ENCODE measurements at places on chromosomes 12 and 14.
A peak's percentile ranks its signal among the peaks of the same experiment; 100 is the strongest.

- peak; percentile 61 for DNase-seq
Observed at GRCh38 chr12:53097564-53098353, at the start of gene IGFBP6. Gene IGFBP6, plus strand, starts transcription at chr12:53097667. Its CDS starts 51 bp downstream, at chr12:53097718.

- DNase-seq, result no peak
Observed at GRCh38 chr12:66668311-66668710, 10.6 kb downstream of the GRIP1 start.

- no peak for DNase-seq
Observed at GRCh38 chr12:24945845-24946244, 3.1 kb downstream of the BCAT1 start.

- DNase-seq, result no peak
Observed at GRCh38 chr12:98893126-98893674, 248.1 kb downstream of the APAF1 start.

DNA sequence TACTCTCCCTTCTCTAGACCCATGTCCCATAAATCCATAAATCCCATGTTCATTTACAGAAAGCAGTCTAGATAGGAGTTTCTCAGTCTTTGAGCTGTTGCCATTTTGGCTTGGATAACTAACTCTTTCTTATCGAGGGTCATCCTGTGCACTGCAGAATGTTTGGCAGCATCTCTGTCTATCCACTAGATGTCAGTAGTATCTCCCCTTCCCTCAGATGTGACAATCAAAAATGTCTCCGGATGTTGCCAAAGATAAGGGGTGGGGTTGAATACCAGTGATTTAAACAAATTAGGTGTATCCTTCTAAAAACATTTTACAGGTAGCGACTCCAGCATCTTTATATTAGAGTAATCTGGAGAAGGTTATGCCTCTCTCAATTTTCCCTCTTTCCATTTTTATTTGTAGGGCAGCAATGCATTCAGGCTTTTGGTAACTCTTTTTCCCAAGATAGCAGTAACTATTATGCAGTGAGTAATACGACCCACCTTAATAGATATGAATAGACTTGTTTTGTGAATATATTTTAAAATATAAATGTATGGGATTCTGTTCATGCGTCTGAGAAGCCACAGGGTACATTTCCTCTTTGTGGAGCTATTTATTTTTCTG, 100.7 kb downstream of the LRRK2 start:
- DNase-seq, result no peak

- peak; percentile 9 for DNase-seq
Observed at GRCh38 chr12:95216711-95217376, 423 bp downstream of the FGD6 start.

DNA sequence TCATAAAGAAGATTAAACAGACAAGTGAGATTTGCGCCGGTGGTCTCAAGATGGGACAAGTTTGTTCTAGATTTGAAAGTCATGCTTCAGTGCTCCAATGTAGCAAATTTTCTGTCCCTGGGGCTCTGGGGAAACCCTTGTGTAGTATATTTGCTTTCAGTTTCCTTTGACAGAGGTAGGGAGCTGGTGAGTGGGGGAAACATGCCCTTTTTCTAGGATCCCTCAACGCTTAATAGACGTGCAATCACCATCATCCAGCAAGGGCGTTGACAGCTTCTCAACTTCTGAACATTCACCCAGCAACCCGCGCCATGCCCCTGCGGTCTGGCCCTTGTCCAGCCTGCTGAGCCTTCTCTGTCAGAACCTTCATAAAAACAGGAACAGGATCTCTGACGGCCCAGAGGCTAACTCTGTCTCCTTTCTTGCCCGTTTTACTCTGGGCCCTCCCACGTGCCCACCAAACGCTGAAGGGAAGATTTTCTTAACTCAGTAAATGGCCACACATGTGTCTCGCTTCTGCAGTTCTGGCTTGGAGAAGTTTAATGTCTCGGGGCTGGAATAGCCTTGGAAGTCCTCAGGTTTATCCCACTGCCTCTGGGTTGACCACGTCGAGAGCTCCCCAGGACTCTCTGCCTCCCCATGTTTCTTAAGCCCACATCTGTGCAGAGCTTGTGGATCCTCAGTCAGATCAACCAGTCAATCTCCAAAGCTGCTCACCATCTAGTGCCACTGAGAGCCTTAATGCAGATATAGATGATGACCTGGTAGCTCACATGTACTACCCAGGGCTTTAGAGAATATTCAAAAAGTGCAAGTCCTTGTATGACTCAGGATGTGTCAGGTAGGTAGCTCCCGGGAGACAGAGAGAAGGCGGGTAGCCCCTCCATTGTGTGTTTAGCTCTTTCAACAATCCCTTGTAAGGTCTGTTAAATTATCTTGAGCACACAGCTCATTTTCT, 58.1 kb upstream of the CCND2 start:
- DNase-seq, result peak; percentile 19

- peak; percentile 38 for DNase-seq
Observed at GRCh38 chr14:74579447-74580274, 32.4 kb downstream of the LTBP2 start.

DNA sequence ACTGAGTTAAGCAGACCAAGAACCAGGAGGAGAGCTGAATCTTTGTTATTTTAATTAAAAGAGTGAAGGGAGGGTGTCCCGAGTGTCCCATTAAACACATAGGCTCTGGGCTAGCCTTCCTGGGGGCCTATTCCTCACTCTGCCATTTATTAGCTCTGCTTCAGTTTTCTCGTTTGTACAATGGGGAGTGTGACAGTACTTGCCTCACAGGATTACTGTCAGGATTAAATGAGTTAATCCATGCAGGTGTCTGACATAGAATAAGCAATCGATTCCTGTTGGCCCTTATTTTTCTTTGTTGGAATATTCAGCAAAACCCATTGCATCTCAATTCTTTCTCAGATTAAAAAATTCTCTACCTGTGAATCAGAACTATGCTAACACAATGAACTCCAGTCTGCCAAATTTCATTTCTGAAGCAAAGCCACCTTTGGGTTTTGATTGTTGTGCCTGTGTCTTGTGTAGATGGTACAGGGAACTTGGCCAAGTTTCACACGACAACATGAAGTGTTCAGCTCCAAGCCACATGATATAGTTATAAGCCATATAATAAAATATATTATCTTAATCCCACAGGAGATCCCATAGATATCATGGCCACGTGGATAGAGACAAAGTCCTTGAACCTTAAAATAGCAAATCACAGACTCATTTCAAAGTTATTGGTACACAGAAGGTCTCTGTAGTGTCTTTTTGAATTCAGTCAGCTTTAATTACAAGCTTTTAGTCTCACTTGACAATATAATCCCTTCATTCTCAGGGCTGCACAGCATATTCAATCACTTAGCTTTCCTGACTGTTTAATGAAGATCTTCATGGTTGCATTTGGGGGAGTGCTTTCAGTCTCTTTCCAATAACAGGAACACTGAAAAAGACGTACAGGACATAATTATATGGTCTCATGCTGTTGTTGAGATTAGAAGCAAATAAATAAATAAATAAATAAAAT, 34.4 kb upstream of the CRY1 start:
- no peak for DNase-seq

GRCh38 chr12:120167529-120168095, 26.9 kb downstream of the GCN1 start:
- no peak for DNase-seq

- no peak for DNase-seq
Observed at GRCh38 chr12:54265364-54265812, 14.5 kb downstream of the CBX5 start.

- DNase-seq, result no peak
Observed at GRCh38 chr12:95116773-95117172, 43.4 kb upstream of the NR2C1 start.

DNA sequence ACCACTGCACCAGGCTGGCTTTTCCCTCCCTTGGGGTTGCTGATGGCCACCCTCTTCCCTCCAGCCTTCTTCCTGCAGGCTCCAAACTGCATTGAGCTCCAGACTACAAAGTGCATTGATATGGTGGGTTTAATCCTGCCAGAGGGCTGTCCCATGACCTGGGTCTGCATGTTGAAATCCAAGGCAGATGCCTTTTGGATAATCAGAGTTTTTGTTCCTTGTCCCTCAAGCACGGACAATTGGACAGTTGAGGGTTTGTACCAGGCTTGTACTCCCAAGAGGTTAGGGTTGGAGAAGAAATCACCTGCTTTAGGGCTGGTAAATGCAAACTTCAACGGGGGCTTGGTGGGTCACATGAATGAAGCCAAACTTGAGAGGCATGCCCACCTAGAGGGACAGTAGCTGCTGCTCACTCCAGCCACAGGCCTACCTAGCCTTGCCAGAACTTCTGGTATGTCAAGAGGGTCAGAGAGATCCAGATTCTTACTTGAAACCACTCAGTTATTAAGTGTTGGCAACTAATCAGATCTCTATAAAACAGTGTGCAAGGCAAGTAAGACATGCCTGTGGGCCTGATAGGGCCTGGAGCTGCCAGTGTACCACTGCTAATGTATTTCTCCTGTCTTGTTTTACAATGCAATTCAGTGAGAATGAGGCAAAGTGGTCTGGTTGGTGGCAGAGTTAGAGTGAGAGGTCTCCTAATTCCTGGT, 21.7 kb upstream of the KRT83 start:
- DNase-seq, result no peak

DNA sequence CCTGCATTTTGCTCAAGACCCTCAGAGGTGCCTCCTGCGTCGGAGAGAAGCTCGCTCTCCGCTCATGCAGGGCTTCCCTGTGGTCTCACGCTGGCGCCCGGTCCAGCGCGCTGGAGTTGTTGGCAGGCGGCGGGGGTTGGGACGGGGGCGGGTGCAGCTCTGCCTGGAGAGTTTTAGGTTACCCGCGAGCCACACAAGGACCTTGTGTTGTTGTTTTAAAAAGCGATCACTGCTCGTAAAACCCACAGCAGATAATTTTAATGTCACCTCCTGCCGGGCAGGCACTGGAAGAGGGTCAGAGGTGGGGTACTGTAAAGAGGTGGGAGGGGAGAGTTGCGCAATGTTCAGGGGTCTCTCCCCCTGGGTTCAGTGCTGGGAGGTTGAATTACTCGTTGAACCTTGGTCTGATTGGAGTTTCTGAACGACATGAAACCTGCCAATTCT, 850 bp downstream of the SMOC1 start:
- DNase-seq, result no peak

DNA sequence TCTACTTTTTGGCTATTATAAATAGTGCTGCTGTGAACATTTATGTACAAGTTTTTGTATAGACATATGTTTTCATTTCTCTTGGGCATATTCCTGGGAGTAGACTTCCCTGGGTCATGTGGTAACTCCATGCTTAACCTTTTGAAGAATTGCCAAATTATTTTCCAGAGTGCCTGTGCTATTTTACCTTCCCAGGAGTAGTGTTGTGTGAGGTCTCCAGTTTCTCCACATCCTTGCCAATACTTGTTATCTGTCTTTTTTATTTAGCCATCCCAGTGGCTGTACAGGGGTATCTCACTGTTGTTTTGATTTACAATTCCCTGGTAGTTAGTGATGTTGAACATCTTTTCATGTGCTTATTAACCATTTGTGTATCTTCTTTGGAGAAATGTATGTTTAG, 18.9 kb downstream of the UBE3B start:
- DNase-seq, result no peak

DNA sequence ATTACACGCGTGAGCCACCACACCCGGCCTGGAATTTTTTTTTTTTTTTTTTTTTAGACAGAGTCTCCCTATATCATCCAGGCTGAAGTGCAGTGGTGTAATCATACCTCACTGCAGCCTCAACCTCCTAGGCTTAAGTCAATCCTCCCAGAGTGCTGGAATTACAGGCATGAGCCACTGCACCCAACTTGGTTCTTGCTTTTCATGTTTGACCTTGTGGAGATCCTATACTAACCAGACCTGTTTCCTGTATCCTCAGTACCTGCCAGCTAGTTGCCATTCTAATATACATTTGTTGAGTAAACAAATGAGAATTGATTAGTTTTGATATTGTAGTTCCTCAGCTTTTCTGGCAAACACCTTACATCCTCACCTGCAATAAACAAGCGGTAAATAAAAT, 3.2 kb upstream of the VSIG10 start:
- no peak for DNase-seq

GRCh38 chr14:51880835-51881580, 20.6 kb downstream of the GNG2 start:
- DNase-seq, result no peak

DNA sequence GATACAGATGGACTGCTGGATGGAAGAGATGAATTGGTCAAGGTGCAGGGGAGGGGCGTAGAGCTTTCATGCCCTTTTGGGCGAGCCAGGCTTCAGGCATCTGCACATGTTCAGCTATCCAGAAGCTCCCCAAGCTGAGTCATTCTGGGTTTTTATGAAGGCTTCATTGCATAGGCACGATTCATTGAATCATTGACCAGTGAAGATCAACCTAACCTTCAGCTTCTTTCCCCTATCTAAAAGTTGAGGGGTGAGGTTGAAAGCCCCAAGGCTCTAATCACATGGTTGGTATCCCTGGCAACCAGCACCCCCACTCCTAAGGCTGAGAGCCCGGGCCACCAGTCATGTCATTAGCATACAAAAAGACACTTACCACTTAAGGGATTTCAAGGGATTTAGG, 36.3 kb downstream of the RPS29 start:
- DNase-seq, result no peak

DNA sequence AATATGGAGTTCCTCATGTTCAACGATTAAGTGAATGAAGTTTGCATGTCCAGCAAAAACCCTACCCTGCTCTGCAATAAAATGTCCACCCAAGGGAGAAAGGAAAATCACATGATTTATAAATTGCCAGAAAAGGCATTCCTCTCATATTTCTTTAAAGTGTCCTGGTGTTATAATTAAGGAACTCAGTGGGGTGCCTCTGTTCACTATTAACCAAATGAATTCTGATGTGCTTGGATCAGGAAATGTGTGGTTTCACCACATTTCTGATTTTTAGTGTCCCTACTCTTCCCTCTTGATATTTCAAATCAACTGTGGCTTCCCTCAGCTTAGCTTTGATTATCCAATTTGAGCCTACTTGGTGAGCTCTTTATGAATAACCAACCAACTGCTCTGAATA, 208.1 kb downstream of the PHLDA1 start:
- DNase-seq, result no peak

- DNase-seq, result no peak
Observed at GRCh38 chr14:53824061-53824460, 132.6 kb downstream of the BMP4 start.

GRCh38 chr14:93732524-93732923, 55.8 kb downstream of the PRIMA1 start:
- DNase-seq, result no peak

- no peak for DNase-seq
Observed at GRCh38 chr12:102564026-102564425, 83.7 kb upstream of the IGF1 start.

GRCh38 chr12:88918161-88918560, 337.9 kb upstream of the KITLG start:
- DNase-seq, result no peak

Measured in stimulated activated CD8-positive, alpha-beta memory T cell treated with anti-CD3 and anti-CD28 coated beads, Interleukin-15, amount 100 ng/mL, for 48 hours (primary cell).